Ureter (tissue), 1 donor: ENCODE measurements at places on chromosomes 5 and 9. TPM values are rescaled to one million over a fixed set of nuclear protein-coding genes. Genes with fewer than 3 reads are reported as not detected.

TTC16 gene
- 0.34 TPM for total RNA-seq

SPARC gene
- 483 TPM for total RNA-seq

NDUFS6 gene
- 22.9 TPM for total RNA-seq

GRCh38 chr5:138271281-138271680 lies 3.1 kb downstream of the GFRA3 start:
- DNase-seq, result no peak

GRCh38 chr5:23446424-23446823 lies 61.0 kb upstream of the PRDM9 start:
- DNase-seq, result no peak

DNA sequence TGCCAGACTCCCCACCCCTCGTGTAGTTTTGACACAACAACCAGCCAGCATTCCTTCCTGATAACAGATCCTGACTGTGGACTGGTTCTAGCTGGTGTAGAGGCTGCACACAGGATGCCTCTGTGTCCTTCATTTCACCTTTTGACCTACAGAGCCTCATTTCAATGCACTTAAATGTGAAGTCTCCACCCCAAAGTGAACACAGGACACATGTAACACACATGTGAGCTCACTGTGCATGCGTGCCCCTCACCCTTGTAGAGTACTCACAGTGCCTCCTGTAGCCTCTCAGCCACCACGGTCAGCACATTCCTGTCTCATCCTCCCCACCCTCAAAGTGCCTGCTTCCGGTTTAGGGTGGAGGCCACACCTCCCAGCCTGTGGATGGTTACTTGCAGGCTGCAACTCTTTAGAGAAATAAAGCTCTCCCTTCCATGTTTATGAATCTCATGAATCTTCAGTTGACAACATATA lies 11.6 kb upstream of the NKD2 start:
- no peak for DNase-seq

DNA sequence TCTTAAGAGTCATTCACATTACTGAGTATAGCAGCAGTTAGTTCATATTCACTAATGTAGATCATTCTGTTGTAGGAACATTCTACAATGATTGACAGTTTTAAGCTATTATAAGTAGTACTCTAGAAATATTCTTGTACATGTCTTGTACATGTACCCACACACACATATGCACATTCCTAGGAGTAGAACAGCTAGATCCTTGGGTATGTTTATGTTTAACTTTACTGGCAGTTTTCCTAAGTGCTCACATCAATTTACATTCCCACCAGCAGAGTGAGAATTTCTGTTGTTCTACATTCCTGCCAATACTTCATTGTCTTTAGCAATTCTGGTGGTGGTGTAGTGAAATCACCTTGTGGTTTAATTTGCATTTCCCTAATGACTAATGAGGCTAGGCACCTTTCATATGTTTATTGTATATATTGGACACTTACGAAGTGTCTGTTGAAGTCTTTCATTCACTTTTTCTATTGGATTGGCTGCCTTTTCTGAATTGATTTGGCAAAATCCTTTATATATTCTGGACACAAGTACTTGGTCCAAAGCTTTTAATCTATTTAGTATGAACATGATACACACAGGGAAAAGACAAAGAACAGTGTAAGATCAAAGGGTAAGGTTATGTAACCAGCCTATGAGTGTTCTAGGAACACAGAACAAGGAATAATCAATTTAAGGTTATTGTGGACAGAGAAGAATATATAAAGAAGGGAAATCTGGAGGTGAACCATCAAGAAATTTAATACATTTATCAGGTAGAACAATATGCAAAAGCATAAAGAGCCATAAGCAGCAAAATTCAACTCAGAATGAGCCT lies 95.6 kb downstream of the MLLT3 start:
- DNase-seq, result no peak

DNA sequence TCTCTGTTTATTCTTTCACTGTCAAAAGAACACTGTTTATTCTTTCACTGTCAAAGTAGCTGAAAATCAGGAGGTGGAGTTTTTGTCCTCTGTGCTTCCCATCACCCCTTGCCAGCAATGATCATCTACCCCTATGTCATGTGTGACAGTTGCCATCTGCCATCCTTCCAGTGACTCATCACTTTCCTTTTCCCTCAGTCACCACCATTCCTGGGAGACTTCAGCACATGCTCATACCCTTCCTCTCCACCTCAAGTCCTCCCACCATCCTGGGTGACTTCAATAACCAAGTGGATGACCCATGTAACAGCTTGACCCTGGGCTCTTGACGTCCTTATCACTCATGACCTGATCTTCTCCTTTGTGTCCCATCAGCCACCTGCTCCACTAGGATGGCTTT lies 43.3 kb upstream of the RASEF start:
- DNase-seq, result no peak

- DNase-seq, result no peak
Measured at GRCh38 chr5:134083517-134083916, 31.0 kb upstream of the TCF7 start.
